ENCODE measurements at places on chromosomes 7 and 10.

DNA sequence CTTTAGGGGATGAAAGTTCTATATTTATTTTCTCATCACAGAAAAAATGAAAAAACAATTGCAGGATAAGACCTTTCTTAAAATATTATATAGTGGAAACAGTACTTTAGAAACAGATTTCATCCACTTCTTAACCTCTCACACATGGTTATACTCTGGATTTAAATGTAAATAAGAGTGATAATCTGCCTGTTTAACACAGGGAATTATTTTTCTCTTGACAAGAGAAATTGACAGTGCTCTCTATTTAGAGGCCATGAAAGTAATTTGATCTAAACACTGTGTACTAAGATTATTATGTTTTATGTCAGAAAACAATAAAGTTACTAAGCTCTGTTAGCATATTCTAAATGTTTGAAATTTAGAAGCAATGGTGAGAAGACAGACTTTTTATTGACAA lies 88.4 kb downstream of the PHF14 start:
- no peak for DNase-seq

- no peak for DNase-seq
Observed at GRCh38 chr10:127987467-127988380, 80.8 kb downstream of the PTPRE start.

DNA sequence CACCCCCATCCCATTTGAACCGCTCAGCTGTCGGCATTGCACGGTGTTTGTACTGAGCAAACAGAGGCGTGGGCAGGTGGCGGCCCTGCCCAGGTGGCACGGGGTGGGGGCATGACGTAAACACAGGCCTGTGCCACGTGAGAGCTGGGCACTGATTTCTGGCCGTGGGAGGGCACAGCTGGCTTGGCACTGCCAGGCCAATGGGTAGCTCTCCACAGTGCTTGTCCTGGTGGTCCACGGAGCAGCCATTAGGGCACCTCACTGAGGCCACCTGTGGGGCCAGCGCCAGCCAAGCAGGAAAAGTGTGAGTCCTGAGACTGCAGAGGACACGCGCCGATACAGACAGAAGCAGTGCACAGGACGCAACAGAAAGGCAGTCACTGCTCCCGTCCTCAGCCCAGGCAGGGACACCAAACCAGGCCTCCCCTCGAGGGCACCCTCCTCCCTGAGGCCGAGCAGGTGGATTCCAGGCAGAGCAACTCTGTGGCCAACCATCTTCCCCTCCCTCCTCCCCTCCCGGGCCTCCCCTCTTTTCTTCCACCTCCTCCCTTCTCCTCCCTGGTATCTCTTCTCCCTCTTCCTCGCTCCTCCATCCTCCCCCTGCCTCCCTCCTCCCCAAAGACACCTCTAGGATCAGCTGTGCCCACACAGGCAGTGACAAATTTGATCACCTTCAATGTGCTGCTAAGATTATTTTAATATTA lies 258.7 kb downstream of the ELFN1 start:
- DNase-seq, result no peak

DNA sequence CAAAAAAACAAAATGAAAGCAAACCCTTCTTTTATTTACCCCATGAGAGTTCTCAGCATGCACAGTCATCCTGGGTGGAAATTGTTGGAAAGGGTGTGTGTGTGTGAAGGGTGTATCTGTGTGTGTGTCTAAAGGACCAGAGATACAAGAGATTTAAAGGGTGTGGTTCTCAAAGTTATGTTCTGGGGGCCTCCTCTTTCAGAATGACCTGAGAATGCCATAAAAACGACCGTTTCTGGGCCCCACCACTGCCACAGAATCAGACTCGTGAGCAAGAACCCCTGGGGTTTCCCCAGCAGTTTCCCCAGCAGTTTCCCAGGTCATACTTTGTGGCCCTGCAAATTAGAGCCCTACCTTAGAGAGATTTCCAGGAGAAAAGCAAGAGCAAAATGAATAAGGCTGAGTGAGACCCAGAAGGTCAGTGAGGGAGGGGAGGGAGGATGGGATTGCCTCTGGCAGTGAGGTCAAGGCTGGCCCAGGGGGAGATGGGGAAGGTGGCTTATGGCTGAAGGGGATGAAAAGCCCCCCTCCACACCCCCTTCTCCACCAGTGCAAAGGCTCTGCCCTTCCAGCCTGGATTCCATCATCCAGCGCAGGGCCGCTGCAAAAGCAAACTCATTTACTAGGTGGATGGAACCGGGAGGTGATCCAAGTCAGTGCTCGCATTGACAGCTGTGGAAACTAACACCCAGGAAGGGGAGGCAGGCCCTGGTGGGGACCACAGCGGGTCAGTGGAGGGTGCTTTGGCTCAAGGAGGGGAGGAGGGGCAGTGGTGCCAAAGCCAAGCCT lies 10.2 kb downstream of the PYROXD2 start:
- no peak for DNase-seq

DNA sequence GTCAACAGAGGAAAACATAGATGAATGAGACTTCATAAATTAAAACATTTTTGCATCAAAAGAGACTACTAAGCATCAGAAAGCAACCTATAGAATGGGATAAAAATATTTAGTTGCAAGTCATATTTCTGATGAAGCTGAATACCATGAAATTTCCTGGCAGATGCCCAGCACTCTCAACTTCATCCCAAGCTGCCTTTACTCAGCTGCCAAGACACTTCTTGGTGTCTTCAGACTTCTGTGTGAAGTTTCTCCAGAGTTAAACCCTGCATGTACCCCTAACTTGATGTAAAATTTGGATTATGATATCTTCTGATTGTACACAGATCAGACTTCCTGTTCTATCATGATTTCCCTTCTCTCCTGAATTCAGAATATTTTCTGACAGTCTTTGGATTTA lies 73.2 kb downstream of the AKR1C4 start:
- DNase-seq, result no peak

DNA sequence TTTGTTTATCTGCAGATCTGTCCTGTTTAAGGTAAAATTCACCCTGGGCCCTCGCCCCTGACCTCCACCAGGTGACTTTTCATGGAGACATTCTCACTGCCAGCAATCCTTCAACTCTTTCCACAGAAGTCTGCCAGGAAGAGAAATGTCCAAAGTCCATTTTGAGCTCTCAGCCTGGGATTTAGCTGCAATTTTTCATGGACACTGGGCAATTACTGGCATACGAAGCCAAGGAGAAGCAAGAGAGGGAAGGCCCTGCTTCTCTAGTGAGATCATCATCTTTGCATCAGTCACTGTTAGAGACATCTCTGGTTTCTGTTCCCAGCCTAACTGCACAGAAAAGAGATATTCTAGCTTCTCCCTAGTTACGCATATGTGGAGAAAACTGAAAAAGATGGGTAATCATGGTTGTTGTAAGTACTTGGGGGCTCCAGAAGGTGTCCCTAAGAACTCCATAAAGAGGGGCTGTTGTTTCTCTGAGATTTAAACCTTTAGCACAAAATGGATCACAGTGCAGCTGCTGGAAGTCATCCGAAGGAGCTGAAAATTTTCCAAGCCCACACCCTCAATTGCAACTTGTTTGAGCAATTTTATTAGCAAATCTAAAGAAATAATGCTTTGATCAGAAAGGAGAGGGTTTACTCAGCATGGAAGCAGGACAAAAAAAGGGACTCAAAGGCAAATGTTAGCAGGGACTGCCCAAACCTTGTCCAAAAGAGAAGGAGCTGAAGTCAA lies 168.9 kb downstream of the SNX10 start:
- DNase-seq, result no peak

- no peak for DNase-seq
Observed at GRCh38 chr10:96935810-96936209, 103.7 kb downstream of the LCOR start.

- DNase-seq, result no peak
Observed at GRCh38 chr10:72509206-72509799, 116.6 kb downstream of the MICU1 start.

Data from activated CD8-positive, alpha-beta memory T cell treated with anti-CD3 and anti-CD28 coated beads for 4 hours (primary cell).